C1 segment of cervical spinal cord (tissue), 14 donors: ENCODE measurements at places on chromosomes 1 and 21.

DNA sequence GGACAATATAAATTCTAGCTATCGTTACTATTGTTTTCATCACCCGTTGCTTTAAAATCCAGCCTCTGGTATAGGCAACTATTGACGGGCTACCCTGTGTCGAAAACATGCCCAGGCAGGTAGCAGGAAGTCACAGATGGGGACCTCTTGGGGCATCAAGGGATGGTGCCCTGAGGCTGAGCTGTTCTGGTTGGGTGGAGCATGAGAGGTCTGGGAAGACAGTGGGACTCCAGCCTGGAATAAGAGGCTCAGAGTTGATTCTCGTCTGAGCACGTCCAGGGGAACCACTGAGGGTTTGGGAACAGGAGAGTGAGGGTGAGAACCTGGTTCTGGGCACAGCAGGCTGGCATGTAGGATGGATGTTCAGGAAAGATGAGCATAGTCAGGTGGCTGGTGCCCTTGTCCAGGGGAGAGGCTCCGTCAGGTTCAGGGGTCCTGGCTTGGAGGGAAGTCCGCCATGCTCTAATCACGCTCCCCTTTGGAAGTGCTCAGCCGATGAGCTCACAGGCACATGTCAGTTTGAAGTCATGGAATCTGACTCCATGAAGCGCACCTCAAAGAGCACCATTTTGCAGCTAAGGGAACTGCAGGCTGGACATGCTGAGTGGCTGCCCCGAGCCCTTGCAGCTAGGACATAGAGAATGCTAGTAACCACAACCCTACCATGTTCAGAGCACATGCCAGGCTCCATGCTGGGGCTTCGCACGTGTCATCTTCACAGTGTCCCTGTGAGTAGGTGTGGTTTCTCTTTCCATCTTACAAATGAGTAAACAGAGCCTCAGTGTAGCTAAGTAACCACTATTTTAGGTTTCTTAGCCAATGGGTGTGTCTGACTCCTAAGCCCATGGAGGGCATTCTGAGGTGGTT is 21.0 kb downstream of the PCSK9 start:
- no peak for DNase-seq

DNA sequence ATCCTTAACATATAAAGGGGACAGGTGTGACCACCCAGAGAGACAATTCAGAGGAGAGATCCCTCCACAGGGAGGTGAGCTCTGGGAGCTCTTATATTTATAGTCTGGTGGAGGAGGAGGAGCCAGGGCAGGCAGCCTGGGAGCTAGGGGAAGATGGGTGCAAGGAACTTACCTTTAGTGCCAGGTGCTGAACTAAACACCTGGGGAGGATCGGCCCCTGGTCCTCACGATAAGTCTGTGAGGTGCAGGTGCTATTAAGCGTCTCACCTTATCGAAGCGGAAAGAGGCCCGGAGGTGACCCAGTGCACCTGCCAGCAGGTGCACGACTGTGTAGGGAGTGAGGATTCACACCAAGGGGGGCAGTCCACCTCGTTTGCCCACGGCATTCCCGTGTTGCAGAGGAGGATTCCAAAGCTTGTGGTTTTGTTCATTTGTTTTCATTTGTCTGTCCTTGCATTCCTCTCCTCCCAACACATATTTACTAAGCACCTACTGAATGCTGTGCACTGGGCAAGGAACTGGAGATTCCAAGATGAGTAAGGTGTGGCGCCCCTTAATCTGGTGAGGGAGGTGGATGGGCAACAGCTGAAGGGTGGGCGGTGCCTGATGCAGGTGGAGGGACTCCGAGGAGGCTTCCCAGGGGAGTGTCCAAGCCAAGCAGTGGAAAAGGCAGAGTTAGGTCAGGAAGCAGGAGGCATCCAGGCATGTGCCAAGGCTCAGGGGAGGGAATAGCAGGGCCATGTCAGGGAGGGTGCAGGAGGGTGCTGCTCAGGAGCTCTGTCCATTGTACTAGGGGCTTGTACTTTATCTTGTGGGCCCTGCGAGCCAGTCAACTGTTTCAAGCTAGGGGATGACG is 11.5 kb downstream of the ARHGEF10L start:
- no peak for DNase-seq

GRCh38 chr1:188429386-188429785 is 1600.6 kb downstream of the PLA2G4A start:
- DNase-seq, result no peak

DNA sequence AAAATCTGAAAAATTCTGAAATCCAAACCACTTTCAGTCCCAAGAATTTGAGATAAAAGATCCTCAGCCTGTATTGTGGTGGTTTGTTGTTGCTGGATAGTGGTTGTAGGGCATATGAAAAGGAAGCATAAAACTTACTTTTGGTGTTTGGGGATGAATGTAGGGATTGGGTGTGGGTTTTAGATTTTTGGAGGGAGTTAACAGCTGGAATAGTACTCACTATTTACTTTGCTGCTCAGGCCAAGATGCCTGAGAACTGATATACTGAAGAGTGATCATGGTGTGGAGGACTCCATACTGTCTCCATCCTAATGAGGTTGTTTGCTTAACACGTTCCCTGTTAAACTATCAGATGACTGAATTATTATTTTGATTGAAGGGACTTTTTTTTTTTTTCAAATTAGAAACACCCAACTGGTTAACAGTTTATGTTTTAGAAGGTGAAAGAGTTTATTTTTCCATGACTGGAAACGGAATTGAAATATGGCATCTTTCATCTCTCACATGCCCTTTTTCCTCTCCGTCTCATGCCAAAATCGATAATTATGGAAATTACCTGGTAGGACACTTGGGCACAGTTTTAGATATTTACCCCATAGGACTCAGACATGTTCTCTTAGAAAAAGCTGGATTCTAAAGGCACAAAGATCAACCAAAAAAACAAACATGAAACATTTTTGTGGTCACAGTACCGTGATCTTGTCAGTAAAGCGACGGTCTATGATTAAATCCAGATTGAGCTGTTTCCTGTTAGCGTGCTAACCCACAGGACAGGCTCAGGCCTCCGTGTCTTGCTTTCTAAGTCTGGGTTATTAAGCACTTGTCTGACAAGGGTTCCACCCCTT is 37.3 kb downstream of the RGL1 start:
- no peak for DNase-seq

DNA sequence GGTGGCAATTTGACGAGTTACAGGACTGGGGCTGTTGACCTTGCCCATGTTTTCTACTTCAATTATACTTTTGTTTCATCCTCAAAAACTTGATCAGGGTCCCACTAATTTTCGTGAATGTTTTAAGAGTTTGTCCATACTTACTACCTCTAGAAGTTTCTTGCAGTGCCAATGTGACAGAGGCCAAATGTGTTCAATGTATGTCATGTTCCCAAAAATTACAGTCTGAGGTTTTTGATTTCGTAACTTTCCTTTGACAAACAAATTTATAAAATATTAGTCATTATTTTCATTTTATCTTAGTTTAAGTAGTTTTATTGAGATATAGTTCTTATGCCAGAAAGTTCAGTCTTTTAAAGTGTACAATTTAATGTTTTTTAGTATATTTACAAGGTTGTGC is 15.3 kb downstream of the VPS13D start:
- no peak for DNase-seq

DNA sequence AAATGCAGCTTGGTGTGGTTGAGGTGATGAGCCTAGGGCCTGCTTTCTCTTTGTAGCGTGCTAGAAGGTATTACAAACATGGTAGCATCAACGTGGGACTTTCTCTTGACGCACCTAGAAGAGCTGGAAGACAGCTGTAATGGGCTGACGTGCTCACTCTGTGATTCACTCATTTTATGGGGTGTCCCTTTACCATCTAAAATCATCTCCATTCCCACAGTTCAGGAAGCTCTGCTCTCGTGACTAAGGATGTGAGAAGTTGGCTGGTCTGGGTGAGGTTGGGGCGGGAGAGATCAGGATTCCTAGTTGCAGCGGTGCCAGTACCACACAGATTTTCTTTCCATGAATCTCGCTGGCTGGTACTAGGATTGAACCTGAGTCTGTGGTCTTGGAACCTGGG is 4.2 kb downstream of the HTR6 start:
- no peak for DNase-seq

DNA sequence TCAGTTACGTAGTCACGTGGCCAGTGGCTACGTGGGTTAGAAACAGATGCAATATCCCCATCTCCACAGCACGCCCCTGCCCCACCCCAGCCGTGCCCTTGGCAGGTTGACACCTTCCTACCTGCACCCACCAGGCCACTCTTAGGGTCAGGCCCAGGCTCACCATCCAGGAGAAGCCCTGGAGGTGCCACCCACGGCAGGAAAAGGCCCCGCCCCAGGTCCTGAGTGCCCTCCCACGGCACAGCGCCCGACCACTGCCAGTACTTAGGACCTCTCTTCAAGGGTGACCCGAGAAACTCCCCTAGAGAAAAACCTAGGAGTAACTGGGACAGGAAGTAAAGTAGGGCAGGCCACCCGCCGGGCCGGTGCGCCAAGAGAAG is 1.5 kb downstream of the C1orf35 start:
- no peak for DNase-seq

DNA sequence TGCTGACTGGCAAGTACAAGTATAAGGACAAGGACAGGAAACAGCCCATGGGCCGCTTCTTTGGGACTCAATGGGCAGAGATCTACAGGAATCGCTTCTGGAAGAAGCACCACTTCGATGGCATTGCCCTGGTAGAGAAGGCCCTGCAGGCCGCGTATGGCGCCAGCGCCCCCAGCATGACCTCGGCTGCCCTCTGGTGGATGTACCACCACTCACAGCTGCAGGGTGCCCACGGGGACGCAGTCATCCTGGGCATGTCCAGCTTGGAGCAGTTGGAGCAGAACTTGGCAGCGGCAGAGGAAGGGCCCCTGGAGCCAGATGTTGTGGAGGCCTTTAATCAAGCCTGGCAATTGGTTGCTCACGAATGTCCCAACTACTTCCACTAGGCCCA is 32.0 kb downstream of the SLC16A1 start:
- no peak for DNase-seq

GRCh38 chr1:191460234-191460633 is 698.0 kb upstream of the RGS18 start:
- no peak for DNase-seq

- no peak for DNase-seq
Observed at GRCh38 chr21:38834725-38835124, 29.0 kb downstream of the ETS2 start.

DNA sequence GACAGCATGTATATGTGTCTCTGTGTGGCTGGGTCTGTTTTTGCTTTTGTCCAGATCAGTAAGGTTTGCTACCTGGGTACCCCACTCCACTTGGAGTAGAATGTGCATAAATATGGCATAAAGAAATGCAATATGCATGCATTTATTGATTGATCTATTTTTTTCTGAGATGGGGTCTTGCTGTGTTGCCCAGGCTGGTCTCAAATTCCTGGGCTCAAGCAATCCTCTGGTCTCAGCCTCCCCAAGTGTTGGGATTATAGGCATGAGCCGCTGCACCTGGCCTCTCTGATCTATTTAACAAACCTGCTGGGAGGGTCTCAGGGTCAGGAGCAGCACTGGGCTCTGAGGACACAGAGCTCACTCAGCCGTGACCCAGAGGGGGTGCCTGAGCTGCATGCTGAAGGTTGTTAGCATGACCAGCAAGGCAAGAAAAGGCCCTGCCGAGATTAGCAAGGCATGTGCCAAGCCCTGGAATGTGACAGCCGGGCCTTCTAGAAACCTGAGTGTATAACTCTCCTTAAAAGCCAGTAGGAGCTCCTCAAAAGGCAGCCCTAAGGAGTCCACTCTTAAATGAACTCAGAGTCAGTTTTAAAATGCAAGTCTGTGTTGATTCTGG is 22.5 kb downstream of the PCSK9 start:
- no peak for DNase-seq

DNA sequence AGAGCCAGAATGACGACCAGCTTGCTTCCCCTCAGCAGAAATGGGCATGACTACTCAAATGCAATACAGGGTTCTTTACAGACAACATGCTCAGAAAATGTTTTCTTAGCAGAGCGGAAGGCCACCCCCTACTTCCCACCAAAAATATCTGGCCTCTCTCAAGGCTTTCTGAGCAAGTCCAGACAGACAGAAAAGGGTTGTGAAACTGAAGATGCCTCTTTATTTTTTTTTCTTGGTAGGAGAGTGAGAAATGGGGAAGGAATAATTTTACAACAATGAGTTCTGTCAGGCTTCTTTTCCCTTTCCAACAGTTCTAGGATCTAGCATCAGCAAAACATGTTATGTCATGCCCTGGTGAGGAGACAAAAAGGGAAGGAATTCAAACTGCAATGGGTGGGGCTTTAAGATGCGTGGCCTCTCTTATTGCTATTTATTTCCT is 172.0 kb upstream of the CAMK1G start:
- no peak for DNase-seq

GRCh38 chr21:33843216-33843615 is 72.4 kb downstream of the ATP5PO start:
- no peak for DNase-seq

GRCh38 chr1:158180741-158181576 is at the start of gene CD1D:
Gene CD1D (plus strand): TSS chr1:158180895. CDS start chr1:158181102, 207 bp downstream.
- no peak for DNase-seq

GRCh38 chr1:14037101-14037847 is 337.3 kb downstream of the PRDM2 start:
- no peak for DNase-seq

GRCh38 chr1:243267914-243268653 is 12.2 kb downstream of the SDCCAG8 start:
- no peak for DNase-seq

DNA sequence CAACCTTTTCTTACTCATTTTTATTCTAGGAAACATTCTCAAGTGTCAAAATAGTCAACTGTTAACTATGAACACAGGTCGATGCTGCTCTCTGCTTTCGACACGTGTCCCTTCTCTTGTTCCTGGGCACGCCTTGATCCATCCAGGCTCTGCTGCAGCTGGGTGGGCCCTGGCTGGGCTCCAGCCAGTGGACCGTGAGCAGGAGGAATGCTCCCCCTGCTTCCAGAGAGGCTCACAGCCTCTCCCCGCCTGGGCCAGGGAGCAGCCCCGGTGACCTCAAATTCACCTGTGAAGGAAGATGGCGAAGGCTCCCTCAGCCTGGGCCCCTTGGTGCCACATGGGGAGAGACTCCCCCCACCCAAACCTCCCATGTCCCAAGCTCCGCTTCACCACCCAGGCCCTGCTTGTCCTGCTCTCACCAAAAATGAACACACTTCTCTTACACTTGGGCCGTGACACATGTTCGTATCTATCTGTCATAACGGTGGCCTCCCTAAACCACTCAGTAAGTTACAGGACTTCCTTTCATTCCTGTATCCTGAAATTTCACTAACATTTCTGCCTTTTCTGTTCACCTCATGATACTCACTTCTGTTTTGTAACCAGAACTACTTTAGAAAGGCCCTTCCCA is 24.6 kb upstream of the ADARB1 start:
- no peak for DNase-seq

GRCh38 chr1:64750092-64750491 is 5.2 kb downstream of the RAVER2 start:
- no peak for DNase-seq

DNA sequence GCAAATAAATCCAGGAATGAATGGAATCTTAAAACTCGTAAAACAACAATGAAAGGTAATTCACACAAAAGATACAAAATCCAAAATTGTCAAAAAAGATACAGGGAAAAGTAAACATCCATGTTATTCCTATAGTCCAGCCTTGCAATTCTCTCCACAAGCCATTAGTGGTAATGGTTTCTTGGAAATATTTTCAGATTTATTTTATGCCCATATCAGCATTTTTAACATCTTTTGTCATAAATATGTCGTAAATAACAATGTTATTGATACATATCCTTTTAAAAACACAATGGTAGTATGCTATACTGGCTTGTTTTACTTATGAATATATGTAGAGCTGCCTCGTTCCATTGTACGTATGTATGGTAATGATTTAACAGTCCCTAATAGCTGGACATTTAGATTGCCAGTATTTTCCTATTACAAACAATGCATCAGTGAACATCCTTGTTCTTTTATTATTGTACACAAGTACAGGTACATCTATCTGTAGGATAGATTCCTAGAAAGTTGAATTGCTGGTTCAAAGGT is 30.6 kb downstream of the DNTTIP2 start:
- no peak for DNase-seq

- no peak for DNase-seq
Observed at GRCh38 chr1:9845914-9846313, 22.1 kb upstream of the CLSTN1 start.
